HT1080 (cell line): ENCODE measurements at places on chromosomes 7 and 10. TPM values are rescaled to one million over a fixed set of nuclear protein-coding genes. Genes with fewer than 3 reads are reported as not detected.

- DNase-seq, result no peak
Measured at GRCh38 chr10:24715246-24715769, 8.4 kb downstream of the ARHGAP21 start.

- peak; percentile 54 for DNase-seq
Measured at GRCh38 chr7:8143151-8143874, 118.7 kb downstream of the ICA1 start.

SDK1 gene
- total RNA-seq, result 1.2 and 1.6 TPM in 2 replicates

ACHE gene
- total RNA-seq, result 0.27 TPM in 1 of 2 replicates, not detected in the other

DNA sequence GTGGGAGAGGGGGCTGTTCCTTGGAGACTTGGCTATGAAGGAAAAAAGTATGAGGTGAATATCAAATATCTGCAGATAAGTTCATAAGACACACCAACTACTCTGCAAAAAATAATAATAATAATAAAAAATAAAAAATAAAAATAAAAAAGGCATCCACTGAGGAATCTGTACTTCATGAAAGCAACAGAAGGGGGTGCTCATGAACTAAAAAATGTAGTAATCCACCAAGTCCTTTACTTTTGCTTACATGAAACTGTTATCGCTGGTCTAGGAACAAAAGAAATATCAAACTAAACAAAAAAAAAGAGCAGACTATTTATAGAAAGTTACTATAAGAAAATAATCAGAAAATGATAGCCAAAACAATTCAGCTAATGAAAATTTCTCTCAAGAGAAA, 579.0 kb downstream of the PHTF2 start:
- DNase-seq, result no peak

MYH16 gene
- 29.6 and 30.4 TPM in 2 replicates for total RNA-seq

DNA sequence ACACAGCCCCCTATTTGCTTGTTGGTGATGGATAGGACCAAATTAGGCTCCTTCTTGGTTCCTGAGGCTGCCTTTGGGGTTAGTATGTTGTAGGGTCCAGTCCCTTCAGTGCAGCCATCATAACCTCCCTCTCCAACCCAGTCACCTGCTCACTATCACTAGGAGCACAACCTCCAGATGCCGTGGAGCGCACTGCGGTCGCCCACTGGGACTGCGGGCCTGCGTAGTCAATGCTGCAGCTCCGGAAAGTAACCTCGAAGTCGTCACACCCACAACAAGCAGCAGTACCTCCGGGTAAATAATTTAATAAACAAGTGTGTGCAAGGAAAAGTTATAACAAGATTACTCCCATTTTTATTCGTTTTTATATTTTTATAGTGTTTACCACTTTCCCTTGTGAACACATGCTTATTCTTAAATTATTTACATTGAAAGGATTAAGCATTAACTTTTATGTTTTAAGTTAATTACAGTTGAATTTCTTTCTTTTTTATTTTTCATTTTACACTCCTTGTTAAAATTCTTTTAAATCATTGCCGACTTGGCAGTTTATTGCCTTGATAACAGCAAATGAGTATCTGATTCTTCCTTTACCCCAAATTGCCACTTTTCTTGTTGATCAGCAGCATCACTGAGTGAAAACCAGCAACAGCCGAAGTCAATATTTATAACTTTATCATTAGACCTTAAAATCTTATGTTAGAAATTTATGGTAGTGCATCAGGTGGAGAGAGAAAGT, 399.5 kb upstream of the LRGUK start:
- no peak for DNase-seq

TWIST1 gene
- total RNA-seq, result 19.1 and 19.3 TPM in 2 replicates

DNA sequence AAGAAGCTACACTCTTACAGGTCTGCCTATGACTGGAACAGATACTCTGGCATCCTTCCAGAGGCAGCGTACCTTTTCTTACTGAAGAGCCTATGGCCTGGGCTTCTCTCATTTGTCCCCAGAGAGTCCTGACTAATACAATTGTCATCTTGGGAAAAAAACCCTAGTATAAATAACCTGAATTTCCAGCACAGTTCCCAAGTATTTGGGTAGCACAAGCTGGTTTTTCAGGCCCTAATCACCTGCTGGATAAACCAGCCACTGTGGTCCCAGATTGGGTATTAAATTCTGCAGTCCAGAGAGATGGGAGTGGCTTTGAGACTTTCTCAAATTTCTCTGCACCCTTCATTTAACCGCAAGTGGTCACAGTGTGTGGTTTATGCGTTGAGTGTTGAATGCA, 186.8 kb upstream of the NEBL start:
- no peak for DNase-seq

- peak; percentile 7 for DNase-seq
Measured at GRCh38 chr7:39622609-39623008, 763 bp upstream of the RALA start.

- DNase-seq, result no peak
Measured at GRCh38 chr7:66576646-66577045, 52.0 kb upstream of the KCTD7 start.

DNA sequence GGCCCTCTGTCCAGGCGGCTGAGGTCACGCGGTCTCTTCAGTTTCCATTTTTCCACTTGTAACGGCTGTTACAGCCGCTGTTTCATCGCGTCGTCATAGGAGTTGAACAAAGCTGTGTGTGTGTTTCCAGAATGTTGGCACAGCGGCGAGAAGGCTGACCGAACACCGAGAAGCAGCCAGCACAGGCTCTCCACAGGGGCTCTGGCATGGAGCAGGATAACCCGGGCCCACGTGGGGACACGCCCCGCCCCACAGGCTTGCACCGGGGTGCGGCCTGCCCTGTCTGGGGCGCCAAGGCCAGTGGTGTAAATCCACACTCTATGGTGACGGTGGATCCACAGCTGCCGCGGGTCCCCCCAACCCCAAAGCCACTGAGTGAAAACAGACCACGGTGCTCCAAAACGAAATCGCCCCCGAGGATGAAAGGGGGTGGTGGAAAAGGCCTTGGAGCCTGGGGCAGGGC, 448.2 kb downstream of the DNAJB6 start:
- DNase-seq, result peak; percentile 9

DNA sequence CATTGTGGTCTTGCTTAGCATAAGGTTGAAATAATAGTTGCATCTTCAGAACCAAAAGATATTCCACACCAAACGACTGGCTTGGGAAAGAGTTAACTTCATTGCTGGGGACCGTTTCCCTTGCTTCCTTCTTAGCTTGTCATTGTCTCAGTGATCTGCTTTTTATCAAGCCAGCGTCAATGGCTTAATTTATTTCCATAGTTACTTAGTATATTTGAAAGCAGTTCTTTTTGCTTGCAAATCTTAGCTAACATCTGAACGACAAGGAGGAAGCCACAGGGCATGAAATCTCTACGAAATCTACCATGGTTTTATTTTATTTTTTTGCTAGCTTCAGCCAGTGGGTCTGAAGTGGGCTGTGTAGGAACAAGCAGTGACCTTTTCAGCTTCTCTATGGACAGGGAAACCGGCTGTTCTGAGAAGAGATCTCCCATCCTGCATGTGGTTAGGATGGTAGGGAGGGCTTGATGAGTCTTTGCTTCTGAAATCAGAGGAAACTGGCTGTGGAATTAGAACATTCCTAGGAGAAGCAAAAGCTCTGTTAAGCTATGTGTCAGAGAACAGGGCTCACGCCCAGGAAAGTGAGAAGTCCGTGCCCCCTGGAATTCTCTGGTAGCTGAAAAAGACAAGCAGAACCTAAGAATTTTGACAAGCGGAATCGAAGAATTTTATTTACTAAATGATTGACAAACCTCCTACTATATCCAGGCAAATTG, 8.0 kb downstream of the SLC18A2 start:
- peak; percentile 41 for DNase-seq

- DNase-seq, result peak; percentile 32
Measured at GRCh38 chr10:94279835-94280709, 82.7 kb downstream of the NOC3L start.

VSTM4 gene
- total RNA-seq, result 2.2 and 2.7 TPM in 2 replicates
